ENCODE measurements at places on chromosomes 5 and 9.

- no peak for DNase-seq
Measured at GRCh38 chr9:128521956-128522355, 17.4 kb downstream of the GLE1 start.

GRCh38 chr9:101849102-101849707, 110.8 kb upstream of the GRIN3A start:
- DNase-seq = no peak

DNA sequence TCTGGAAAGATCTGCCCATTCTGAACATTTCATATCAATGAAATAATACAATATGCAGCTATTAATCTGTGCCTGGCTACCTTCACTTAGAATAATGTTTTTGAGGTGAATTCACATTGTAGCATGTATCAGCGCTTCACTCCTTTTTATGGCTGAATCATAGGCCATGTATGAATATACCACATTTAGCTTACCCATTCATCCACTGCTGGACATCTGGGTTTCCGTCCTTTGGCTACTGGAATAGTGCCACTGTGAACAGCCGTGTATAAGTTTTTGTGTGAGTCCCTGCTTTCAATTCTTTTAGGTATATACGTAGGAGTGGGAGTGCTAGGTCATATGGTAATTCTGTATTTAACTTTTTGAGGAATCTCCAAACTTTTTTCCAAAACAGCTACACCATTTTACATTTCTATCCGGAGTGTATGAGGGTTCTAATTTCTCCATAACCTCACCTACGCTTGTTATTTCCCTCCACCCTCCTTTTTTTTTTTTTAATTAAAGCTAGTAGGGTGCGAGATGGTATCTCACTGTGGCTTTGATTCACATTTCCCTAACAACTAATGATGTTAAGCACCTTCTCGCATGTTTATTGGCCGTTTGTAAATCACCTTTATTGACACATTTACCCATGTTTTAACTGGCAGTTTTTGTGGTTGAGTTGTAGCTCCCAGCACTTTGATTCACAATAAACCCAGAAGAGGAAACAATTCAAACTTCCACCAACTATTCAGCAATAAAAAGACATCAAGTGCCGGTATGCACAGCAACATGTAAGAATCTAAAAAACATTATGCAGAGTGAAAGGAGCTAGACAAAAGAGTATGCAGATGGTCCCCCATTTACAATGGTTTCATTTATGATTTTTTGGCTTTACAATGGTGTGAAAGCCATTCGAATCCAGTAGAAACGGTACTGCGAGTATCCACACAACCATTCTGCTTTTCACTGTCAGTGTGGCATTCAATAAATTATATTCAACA, 8.1 kb downstream of the SEMA4D start:
- no peak for DNase-seq

DNA sequence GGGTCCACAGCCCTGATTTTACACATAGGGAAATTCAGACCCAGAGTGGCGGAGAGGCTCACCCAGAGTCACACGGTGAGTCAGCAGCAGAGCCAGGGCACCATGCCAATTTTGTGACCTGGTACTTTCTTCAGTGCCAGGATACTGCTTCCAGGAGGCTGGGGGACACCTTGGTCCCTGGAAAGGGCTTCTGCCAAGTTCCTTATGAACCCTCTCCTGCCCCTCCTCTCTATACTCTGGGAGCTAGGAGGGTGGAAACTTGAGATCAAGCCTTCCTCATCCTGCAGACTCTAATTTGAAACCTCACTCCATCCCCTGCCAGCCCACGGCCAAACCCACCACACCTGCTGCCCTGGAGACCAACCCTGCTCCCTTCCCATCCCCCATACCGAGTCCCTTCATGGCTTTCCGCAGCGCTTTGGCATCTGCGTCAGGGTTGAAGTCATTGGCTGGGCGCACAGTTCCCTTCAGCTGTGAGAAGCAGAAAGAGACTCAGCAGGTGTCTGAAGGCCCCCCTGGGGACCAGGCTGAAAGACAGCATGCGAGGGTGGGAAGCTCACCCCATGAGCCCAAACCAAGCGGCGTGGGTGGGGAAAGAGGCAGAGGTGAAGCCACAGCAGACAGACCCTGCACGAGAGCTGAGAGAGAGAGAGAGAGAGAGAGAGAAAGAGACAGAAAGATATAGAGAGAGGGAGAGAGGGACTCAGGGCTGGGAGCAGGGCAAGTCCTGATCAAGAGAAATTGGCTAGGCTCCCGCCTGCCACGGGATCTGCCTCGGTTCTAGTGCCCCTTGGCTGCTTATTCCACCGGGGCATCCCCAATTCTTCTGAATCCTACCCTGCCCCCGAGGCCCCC, 33.5 kb downstream of the ANXA6 start:
- no peak for DNase-seq

DNA sequence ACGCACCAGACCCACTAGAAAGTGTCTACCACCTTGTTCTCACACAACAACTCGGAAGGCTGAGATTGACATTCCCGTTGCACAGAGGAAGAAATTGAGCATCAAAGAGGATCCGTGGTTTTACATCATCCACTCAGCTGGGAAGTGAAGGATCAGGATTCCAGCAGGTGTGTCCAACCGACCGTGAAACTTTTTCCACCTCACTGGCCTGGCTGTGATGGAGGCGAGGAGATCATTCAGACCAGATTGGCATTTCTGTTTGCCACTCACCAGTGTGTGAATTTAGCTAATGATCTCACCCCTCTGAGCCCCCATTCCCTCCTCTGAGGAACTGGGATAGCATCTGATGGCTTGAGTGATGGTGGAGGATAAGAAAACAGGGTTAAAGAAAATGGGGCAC, 46.7 kb upstream of the CPLX2 start:
- no peak for DNase-seq

DNA sequence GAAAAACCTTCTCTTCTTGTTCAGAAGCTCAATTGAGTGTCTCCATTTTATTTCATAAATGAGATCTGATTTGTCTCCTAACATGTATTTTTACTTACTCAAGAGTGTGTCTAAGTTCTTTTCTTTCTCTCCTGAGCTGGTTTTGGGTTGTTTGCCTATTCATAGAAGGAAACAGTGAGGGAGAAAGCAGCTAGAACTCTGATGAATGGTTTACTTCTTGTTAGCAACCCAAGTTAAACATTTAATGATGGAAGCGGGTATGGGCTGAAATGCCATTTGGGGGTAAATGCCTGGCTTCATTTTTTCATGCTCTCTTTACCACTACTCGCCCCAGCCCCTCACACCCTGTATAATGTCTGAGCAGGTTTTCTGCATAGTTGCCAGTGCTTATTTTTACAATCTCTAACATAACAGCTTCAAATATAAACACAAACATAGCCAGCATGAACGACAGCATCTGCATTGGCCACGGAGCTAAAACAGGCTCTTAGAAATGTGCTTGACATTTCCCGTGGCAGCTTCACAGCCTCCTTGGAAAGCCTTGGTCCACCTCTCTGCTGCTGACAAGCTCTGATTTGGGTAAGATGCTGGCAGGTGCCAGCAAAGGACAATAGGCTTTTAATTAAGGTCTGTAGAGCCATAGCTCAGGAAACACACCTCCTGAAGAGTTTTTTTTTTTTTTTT, 321.1 kb downstream of the ARHGEF28 start:
- DNase-seq = no peak

- DNase-seq = no peak
Measured at GRCh38 chr9:33197279-33198152, 30.4 kb upstream of the B4GALT1 start.

DNA sequence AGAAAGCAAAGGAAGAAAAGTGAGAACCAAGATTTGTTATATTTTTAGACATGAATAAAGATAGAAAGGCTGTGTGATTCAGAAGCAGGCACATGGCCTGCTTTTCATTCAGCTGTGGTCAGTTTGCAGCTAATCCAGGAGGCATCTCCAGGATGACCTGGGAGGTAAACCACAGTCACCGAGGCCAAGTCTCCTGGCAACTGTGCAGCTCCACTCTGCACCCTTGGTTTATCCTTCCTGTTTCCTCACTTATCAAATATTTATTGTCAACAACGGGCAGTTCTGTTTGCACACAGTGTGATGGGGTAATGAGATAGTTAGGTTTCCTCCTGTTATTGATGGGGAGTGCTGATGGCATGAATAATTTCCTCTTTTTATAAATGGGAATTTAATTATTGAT, 243.0 kb downstream of the PSAT1 start:
- no peak for DNase-seq

GRCh38 chr9:88387036-88387551, 1.1 kb upstream of the SPIN1 start:
- DNase-seq = peak; percentile 5

DNA sequence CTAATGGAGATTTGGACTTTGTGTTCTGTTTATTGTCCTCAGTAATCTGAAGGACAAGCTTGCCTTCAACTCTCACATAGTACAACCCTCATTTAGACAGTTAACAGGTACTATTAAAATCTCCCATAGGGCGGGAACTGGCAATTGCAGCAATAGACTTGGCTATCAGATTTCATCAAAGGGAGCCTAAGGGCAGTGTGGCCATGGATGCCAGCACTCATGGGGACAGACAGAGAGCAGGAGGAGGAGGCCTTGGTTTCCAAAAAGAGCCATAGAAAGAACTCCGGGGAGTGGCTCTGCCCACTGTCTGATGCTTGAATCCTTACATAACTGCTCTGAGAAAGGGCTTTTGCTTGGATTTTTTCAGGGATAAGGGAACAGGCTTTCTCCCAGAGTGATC, 6.8 kb downstream of the SLC36A1 start:
- DNase-seq = no peak

GRCh38 chr5:39187831-39188731, 31.3 kb downstream of the FYB1 start:
- peak; percentile 57 for DNase-seq

GRCh38 chr5:145848854-145849253, 13.7 kb upstream of the PRELID2 start:
- DNase-seq = no peak

- DNase-seq = no peak
Measured at GRCh38 chr5:28132151-28132550, 1093.8 kb upstream of the CDH9 start.

DNA sequence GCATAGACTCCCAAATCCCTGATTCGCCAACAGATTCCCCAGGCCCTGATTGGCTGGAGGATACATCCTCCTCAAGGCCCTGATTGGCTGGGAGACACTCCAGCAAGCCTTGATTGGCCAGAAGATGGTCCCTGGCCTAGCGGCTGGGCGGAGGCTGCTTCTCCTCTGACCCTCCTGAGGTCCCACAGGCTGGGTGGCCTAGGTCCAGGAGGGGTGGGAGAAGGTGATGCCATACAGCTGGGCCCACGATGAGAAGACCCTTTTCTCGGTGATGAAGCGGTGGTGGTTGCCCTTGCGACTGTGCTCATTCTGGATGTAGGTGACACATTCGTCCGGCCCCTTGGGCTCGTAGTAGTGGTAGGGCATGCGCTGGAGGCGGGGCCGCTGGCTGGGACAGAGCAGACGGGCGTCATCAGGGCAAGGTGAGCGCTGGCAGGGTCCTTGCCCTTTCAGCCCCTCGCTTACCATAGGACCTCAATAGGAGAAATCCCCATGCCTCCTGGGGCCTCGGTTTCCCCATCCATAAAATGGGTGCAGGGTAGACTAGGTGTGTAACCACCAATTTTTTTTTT, 9.0 kb upstream of the AK1 start:
- no peak for DNase-seq

GRCh38 chr5:81189875-81190498, 43.1 kb upstream of the CKMT2 start:
- no peak for DNase-seq

DNA sequence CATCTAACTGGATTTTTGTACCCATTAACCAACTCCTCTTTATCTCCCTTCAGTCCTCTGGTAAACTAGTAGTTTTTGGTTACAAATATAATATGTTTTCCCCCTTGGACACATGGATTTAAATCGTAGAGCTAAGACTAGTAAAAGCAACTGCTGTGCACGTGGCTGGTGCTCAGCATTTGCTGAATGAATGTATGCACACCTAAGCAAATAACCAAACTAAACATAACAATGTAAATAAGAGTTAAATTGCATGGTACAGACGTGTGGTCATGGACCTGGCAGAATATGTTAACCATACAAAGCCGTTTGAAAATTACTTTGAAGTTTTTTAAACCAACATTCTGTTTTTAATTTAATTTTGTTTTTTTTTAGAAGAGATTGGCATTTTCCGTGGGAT, 65.2 kb upstream of the FYB1 start:
- DNase-seq = no peak

DNA sequence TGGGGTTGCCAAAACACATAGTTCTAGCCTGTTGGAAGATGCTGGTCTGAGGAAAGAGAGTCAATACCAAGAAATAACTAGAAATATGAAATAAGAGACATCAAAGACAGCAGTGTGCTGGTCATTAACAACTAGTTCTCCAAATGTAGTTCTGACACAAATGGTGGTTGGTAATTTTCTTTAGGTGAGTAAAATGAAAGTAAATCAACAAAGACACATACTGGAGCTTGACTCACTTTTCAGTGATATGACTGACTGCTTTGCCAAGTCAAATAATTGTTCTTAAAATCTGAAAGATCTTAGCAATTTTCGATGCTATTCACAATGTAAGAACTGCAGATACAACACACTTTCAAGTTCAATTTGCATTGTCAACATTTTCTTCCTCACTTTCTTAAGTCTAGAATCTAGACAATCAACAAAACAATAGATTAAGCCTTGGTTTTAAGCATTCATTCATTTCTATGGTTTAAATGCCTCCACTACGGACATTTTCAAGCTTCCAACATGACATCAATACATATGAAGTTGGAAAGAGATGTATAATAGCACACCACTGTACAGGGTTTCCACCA, 166.8 kb upstream of the MAP3K1 start:
- no peak for DNase-seq

GRCh38 chr9:76717613-76718012, 46.6 kb upstream of the PCA3 start:
- peak; percentile 25 for DNase-seq

- peak; percentile 72 for DNase-seq
Measured at GRCh38 chr9:97954550-97954989, 16.6 kb upstream of the HEMGN start.

- DNase-seq = no peak
Measured at GRCh38 chr5:36728697-36729543, 122.5 kb downstream of the SLC1A3 start.

DNA sequence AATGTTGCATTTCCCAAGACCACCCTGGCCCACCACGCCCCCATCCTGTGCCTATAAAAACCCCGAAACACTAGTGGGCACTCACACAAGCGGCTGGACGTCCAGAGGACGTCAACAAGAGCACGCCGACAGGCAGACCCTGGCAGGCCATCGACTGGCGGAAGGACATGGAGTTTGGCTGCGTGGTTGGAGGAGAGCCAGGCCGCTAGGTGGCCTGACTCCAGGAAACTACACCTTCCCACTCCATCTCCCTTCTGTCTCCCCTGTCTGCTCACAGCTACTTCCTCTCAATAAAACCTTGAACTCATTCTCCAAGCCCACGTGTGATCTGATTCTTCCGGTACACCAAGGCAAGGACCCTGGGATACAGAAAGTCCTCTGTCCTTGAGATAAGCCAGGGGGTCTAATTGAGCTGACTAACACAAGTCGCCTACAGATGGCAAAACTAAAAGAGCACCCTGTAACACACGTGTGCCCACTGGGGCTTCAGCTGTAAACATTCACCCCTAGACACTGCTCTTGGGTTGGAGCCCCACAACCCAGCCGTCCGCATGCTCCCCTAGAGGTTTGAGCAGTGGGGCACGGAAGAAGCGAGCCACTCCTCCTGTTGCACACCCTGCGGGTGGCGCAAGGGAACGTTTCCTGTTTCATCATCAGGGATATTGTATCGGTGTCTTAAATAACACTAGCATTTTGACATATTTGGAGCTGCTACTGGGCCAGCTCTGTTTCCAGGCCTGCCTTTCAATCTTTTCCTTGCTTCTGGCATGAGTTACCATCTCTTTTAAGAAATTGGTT, 54.5 kb upstream of the TAF11L2 start:
- peak; percentile 5 for DNase-seq

- DNase-seq = no peak
Measured at GRCh38 chr9:120397453-120397852, 182.5 kb downstream of the CDK5RAP2 start.

- no peak for DNase-seq
Measured at GRCh38 chr9:75019654-75020053, 8.4 kb downstream of the CARNMT1 start.

Data from CD4-positive, alpha-beta T cell (primary cell).